ENCODE measurements at places on chromosomes 4 and X. TPM values are rescaled to one million over a fixed set of nuclear protein-coding genes. Genes with fewer than 3 reads are reported as not detected.
A peak's percentile ranks its signal among the peaks of the same experiment; 100 is the strongest.

Gene SULT1B1
- 0.20 TPM for total RNA-seq

Gene SPANXN4
- total RNA-seq: not detected

Gene ZNF280C
- total RNA-seq: 7.1 TPM

- no peak for DNase-seq
These were observed 121.0 kb downstream of the SORCS2 start for GRCh38 chr4:7313347-7313811.

- DNase-seq: no peak
These were observed 247.4 kb downstream of the ADGRA3 start for GRCh38 chr4:22268350-22269025.

- no peak for DNase-seq
These were observed 233.9 kb upstream of the MAB21L2 start for GRCh38 chr4:150348079-150348478.

- DNase-seq: peak; percentile 60
These were observed 4.6 kb upstream of the KANTR start for GRCh38 chrX:53089224-53089842.

- no peak for DNase-seq
These were observed 61.3 kb downstream of the SH3RF1 start for GRCh38 chr4:169209388-169209883.
